ENCODE measurements at places on chromosomes 3 and 15.

DNA sequence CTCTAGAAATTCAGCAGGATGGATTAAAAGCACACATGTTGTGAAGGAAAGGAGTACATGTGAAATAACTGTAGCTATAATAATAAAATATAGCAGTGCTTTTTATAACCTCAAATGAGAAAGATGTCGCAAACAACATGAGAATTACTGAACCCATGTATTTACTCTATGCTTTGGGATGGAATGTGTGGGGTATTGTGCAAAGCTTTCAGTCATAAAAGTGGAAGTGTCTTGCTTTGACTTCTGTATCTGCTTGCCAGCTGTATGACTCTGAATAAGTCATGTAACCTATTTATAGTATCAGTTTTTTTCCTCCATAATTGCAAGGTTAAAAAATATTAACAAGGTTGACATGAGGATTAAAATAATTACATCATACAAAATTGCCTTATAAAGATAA lies 519.3 kb upstream of the CADM2 start:
- DNase-seq, result no peak

DNA sequence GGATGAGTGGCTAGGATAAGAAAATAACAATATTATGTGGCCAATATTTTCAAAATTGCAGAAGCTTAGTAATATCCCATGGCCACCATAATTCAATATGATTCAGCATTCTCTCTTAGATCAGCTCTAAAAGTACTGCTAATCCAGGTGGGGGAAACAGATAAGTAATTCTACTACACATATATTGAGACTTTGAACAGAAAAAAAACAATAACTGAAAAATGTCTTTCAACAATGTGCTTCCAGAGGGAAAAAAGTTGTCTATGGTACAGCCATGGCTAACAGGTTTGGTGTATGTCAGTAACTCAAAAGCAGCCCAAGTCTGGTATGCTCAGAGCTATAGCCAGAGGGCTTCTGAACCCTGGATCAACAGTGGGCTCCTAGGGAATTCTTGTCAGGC lies 42.4 kb upstream of the PPIB start:
- no peak for DNase-seq

GRCh38 chr3:1969281-1969680 lies 129.4 kb upstream of the CNTN4 start:
- no peak for DNase-seq

DNA sequence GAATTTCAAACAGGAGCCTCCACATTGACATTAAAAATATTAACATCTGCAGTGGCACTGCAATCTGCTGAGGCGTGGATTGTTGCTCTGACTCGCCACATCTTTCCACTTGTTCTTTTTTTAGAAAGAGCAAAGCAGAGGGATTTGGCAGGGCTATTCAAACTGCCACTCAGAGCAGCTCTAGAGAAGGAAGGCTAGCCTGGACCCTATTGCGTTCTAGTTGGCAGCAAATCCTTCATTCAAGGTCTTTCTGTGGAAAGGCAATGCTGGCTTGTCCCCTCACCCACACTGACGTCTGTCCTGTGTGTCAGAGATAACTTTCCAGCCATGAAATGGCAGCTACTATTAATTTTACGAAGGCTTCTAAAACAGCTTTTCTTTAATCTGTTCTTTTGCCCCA lies 483.2 kb upstream of the SGO1 start:
- DNase-seq, result no peak

GRCh38 chr15:100167884-100168375 lies 173.8 kb downstream of the ADAMTS17 start:
- no peak for DNase-seq

GRCh38 chr15:64162478-64162868 lies 349 bp downstream of the PPIB start:
- DNase-seq, result no peak

GRCh38 chr3:82194870-82195269 lies 433.4 kb upstream of the GBE1 start:
- no peak for DNase-seq

GRCh38 chr15:77076323-77076915 lies 5.5 kb upstream of the TSPAN3 start:
- no peak for DNase-seq

DNA sequence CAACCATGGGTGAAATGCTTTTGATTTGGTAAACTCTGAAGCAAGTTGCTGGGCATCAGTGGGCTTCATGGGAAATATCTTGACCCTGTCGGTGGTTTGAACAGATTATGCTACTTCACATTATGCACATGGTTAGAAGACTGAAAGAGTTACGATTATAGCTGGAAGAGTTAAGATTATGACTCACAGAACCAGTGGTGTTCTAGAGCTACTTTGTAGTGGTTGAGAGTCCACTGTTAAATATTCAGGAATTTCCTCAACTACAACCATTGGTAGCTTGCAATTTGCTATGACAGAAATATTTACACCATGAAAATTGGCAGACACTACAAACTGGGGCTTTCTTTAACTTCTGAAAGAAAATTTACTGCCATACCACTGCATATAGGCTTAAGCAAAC lies 99.3 kb downstream of the GADL1 start:
- DNase-seq, result peak; percentile 20

DNA sequence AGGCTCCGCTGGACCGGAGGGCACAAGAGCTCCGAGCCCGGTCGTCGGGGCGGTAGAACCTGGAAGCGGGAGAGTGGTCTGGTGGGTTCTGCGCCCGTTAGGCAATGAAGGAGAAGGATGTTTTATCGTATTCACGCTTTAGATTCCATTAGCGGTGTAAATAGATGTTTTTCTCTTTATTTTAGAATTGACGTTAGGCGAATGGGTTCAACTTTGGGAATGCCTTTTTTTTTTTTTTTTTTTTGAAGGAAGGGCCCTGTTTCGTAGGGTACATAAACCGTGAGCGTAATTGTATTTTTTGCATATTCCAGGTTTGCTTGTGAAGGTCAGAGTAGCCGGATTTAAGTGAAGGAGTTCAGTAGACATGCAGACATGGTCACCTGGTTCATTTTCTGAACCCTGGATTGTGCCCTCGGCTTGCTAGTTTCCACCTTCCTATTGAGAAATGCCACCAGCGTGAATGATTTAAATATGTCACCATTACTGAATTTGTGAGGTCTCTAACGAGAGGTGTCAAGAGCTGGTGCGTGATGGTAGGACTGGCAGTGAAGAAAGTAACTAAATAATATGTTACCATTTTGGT lies 808 bp downstream of the RBM6 start:
- no peak for DNase-seq

DNA sequence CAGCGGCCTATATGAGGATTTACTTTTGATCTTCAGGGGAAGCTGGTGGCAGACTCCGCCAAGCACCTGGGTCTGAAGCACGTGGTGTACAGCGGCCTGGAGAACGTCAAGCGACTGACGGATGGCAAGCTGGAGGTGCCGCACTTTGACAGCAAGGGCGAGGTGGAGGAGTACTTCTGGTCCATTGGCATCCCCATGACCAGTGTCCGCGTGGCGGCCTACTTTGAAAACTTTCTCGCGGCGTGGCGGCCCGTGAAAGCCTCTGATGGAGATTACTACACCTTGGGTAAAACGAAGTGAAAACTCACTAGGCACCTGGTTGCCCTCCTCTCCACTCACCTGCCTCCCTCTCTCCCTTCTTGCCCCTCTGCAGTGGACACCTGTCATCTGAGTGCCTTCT lies 33.8 kb upstream of the TRA2B start:
- DNase-seq, result no peak

- no peak for DNase-seq
Observed at GRCh38 chr3:177792311-177793030, 595.2 kb upstream of the TBL1XR1 start.

GRCh38 chr3:180684807-180685206 lies 5.5 kb upstream of the CCDC39 start:
- no peak for DNase-seq

- no peak for DNase-seq
Observed at GRCh38 chr3:5068531-5069050, 53.5 kb upstream of the ARL8B start.

DNA sequence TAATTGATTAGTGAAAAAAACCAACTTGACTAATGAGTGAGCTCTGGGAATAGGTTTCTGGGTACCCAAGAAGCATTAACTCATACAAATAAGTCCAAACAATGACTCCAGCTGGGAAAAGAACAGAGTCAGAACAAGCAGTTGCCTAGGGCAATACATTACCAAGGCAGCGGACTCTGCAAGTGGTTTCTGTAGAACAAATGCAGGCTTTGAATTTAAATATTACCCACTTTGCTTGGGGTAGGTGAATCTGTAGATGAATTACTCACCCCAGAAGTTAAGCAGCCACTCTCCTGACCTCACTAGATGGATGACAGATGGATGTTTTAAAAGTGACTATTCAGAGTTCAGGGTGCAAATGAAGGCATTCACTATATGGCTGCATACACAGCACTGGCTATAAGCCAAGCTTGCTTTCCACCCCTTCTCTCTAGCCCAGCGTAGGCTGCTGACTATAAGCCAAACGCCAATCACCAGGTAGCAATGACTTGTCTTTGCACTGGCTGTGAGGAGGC lies 73.1 kb upstream of the BHLHE40 start:
- DNase-seq, result peak; percentile 4

- no peak for DNase-seq
Observed at GRCh38 chr3:29214009-29214658, 66.7 kb upstream of the RBMS3 start.

DNA sequence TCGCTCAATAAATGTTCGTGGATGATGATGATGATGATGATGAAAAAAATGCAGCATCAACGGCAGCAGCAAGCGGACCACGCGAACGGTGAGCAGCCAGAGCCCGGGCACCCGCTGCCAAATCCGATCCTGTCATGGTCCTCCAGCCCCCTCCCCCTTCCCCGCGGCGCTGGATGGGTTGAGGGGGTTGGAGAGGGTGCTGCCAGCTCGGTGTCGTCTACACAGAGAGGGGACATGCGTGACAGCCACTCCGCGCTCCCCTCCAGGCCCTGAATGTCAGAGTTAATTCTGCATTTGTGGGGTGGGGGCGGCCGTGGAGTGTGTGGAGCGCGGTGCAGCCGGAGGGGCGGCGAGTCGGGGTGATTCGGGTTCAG lies 722 bp downstream of the CACNA1D start:
- DNase-seq, result no peak

DNA sequence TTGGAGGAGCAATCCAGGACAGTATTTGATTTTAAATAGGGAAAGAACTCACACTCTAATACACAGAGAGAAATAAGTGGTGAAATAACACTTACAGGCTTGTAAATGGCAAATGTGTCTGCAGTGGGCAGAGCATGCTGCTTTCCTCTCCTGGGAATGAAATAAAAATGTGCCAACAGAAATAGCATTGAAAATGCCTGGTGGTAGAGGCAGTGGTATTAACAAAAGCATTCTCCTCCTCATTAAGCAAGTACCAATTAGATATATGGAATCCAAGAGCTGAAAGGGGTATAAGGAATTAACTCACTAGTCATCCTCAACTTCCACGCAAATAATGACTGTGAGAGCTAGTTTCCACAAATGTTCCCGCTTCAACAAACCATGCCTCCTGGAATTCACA lies 364.1 kb upstream of the KCNMB2 start:
- DNase-seq, result no peak

- DNase-seq, result no peak
Observed at GRCh38 chr15:40281801-40282146, 1.1 kb downstream of the ANKRD63 start.

DNA sequence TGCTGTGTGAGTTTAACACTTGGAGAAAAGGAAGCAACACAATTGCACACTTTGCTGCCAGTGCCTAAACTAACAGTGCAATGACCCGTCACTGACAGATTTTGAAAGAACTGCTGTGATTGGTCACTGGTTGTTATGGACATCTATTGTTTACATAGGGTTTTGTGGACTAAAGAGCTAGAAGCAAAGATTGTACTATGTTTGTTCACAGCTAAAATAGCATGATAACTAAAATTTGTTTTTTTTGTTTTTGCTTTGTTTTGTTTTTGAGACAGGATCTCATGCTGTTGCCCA lies 112.4 kb upstream of the GOLGA8J start:
- DNase-seq, result no peak

DNA sequence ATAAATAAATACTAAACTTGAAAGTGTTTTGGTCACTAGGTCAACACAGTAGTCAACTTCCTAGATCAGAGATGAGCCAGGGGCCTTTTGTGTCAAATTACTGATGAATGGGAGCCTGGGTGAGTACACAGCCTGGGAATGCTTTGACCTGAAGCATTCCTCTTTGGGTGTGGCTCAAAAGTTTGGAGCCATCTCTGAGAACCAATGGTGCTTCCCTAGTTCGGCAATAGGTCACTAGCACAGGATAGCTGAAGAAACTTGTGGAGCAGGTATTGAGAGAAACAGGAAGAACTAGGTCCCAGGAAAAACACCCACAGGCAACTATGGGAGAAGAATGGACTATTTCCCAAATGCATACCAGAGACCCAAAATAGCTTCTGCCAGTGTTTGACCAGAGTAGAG lies 56.6 kb upstream of the PLXND1 start:
- DNase-seq, result no peak

Data from fibroblast of lung (primary cell).